IgD-negative memory B cell (primary cell): ENCODE measurements at places on chromosomes 4 and X. TPM values are rescaled to one million over a fixed set of nuclear protein-coding genes. Genes with fewer than 3 reads are reported as not detected.

The ENAM gene
- 1.7 TPM for polyA plus RNA-seq

The UCHL1 gene
- polyA plus RNA-seq = 0.78 TPM

The LEF1 gene
- polyA plus RNA-seq = 14.5 TPM

The GYPA gene
- not detected for polyA plus RNA-seq

The GAGE1 gene
- not detected for polyA plus RNA-seq

The OPN1MW gene
- polyA plus RNA-seq = not detected

The DKK2 gene
- 0.15 TPM for polyA plus RNA-seq

The GPR82 gene
- polyA plus RNA-seq = 0.34 TPM

The TBC1D8B gene
- 0.51 TPM for polyA plus RNA-seq

The ZNF330 gene
- polyA plus RNA-seq = 32.4 TPM

The NPFFR2 gene
- polyA plus RNA-seq = not detected

The FABP2 gene
- not detected for polyA plus RNA-seq

The FHIP1A gene
- polyA plus RNA-seq = not detected

The PABPC1L2B gene
- not detected for polyA plus RNA-seq

The OPHN1 gene
- not detected for polyA plus RNA-seq

The IGBP1 gene
- 47.5 TPM for polyA plus RNA-seq

The TEX13B gene
- polyA plus RNA-seq = not detected

The ALB gene
- not detected for polyA plus RNA-seq

The DCAF12L2 gene
- polyA plus RNA-seq = not detected

The NMU gene
- polyA plus RNA-seq = 0.53 TPM

The NONO gene
- 140 TPM for polyA plus RNA-seq

The MAGEA2B gene
- not detected for polyA plus RNA-seq

The GPR78 gene
- polyA plus RNA-seq = not detected

The GAGE2A gene
- not detected for polyA plus RNA-seq

The NAP1L3 gene
- 0.24 TPM for polyA plus RNA-seq

The TMSB15B gene
- polyA plus RNA-seq = 13.8 TPM

The C4orf36 gene
- not detected for polyA plus RNA-seq

The SLITRK2 gene
- polyA plus RNA-seq = not detected

The AMOT gene
- 3.3 TPM for polyA plus RNA-seq

The FRMPD3 gene
- not detected for polyA plus RNA-seq

The CENPVL2 gene
- polyA plus RNA-seq = not detected

The POLN gene
- polyA plus RNA-seq = 0.09 TPM

The GC gene
- polyA plus RNA-seq = not detected

The SERTM2 gene
- not detected for polyA plus RNA-seq

The SSX4 gene
- not detected for polyA plus RNA-seq

The FAM236B gene
- not detected for polyA plus RNA-seq

The XG gene
- not detected for polyA plus RNA-seq

The SHISA3 gene
- 0.53 TPM for polyA plus RNA-seq

The TMPRSS11D gene
- polyA plus RNA-seq = not detected

The NIPAL1 gene
- not detected for polyA plus RNA-seq

The ERAS gene
- not detected for polyA plus RNA-seq

The RIPPLY1 gene
- not detected for polyA plus RNA-seq

The DCK gene
- 112 TPM for polyA plus RNA-seq

The SLC7A11 gene
- polyA plus RNA-seq = 0.04 TPM

The UGT2A1 gene
- not detected for polyA plus RNA-seq

The PCDH10 gene
- polyA plus RNA-seq = not detected

The MAGEA1 gene
- polyA plus RNA-seq = not detected

The HERC5 gene
- 14.6 TPM for polyA plus RNA-seq

The TIMM8A gene
- polyA plus RNA-seq = 6.7 TPM

The VSIG4 gene
- polyA plus RNA-seq = not detected

The FBXW7 gene
- polyA plus RNA-seq = 39.7 TPM

The FAM3A gene
- 23.6 TPM for polyA plus RNA-seq

The PNMA5 gene
- polyA plus RNA-seq = 0.19 TPM

The FAM133A gene
- polyA plus RNA-seq = not detected
